NCI-H774 (cell line): ENCODE measurements at places on chromosomes 7 and 10.

GRCh38 chr7:128437426-128438332 lies 18.0 kb upstream of the HILPDA start:
- DNase-seq: no peak

DNA sequence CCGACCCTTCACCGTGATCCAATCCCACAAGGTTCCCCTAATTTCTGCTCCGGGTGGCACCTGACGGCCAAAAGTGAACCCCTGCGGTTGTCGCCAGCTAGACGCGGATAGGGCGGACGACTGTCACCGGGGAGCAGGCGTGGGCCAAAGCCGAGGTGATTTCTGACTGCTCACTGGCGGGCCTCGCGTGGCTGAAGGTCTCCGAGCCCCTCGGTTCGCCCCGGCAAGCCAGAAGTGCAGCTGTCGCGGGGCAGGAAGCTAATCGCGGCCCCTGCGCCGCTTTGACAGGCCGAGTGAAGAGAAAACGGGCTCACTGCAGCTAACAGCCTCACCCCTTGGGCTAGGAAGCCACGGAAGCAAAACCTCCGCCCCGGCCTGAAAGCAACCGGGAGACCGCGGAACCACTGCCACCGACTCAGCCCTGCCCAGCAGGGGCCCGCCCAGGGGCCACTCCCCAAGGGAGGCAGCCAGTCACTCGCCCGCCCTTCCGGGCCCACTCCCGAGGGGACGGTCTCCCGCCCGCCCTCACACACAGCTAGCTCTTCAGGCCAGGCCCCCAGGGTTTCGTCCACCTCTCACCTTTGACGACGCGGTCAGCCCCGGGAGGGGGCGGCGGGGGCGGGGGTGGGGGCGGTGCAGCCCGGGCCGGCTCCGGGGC lies 469 bp downstream of the PPP3CB start:
- peak; percentile 87 for DNase-seq

DNA sequence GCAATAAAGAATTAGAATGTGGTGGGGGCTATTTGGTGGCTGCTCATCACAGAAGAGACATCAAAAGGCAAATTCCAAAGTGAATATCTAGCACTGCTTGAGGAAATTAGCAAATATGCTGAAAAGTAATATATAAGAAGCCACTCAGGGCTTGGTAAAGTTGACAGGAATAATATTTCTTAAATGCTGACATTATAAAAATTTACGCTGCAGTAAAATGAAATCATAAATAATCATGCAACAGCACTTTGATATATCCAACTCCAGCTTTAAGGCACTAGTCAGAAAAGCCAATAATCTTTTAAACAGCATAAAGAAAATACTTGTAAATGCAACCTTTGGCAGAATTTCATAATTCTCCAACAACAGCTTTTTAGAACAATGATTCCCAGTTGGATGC lies 36.9 kb downstream of the DNAJC12 start:
- no peak for DNase-seq

GRCh38 chr10:111075577-111076185 lies 1.1 kb upstream of the ADRA2A start:
- no peak for DNase-seq

DNA sequence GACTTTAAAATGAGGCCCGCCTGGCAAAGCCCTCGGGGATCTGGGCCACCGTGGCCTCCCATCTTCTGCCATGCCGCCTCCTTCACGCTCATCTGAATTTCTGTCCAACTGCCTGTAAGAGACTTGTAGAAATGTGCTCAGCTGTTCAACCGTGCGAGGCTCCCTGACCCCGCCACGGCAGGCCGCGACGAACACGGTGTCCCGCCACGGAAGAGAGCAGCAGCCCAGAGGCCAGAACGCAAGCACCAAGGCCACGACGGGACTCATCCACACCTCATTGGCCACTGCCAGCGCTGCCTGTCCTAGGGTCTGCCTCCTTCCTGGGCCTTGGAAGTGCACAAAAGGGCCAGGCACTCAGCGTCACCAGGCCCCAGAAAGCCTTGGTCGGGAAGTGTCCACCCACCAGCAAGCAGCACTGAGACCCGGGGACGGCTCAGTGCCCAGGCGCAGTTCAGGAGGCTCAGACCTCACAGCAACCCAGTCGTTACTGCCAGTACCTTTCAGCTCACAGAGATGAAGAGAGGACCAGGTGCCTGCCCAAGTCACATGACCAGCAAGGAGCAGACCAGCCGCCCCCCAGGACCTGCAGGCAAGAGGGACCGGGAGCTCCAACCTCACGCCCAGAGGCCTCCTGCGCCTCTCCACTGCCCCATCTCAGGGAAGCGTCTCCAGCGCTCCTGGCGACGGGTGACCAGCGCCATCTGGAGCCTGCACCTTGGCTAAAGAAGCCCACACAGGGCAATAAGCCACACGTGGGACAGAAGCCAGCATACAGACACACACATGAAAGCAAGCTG lies 85.9 kb downstream of the MAD1L1 start:
- no peak for DNase-seq

DNA sequence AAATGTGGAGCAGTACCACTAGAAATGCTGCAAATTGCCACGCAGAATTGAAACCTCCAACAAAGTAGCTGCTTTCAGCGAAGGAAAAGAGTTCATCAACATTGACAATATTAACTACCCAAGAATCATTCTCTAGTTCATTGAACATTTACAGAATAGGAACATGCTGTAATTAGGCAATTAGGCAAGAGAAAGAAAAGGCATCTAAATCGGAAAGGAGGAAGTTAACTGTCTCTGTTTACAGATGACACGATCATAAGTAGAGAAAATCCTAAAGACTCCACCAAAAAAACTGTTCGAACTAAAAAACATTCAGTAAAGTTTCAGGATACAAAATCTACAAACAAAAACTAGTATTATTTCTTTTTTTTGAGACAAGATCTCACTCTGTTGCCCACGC lies 8.9 kb upstream of the PKD1L1 start:
- no peak for DNase-seq
